ENCODE measurements at places on chromosomes 11 and 22. TPM values are rescaled to one million over a fixed set of nuclear protein-coding genes. Genes with fewer than 3 reads are reported as not detected.

The TUB gene
- total RNA-seq, result 19.2 TPM

The TUBA8 gene
- total RNA-seq, result 0.36 TPM

The PANX2 gene
- 0.29 TPM for total RNA-seq

The CD248 gene
- total RNA-seq, result 107 TPM

DNA sequence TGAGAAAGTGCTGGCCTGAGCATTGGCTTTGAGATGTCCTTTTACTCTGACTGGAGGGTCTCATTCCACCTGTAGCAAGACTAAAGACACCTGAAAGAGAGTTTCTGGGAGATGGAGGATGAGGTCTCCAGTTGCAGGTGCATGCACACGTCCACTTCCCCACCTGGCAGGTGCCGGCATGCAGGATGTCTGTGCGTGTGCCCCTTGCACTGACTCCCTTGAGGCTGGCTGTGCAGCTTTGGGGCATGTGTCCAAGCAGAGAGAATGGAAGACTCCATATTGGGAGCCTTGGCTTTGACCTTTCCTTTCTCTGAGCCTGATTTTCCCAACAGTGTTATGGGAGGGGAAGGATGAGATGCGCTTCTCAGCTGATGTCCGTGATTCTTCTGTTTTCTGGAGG is 44.0 kb upstream of the TUB start:
- DNase-seq, result no peak

All from osteoblast (primary cell).